ENCODE measurements at places on chromosomes 7 and 10.

GRCh38 chr7:18320971-18321567, 174.5 kb upstream of the HDAC9 start:
- no peaks in the 10 kb centered on the region for H3K27me3 ChIP-seq
- no peaks in the 10 kb centered on the region for H3K36me3 ChIP-seq
- H3K4me3 ChIP-seq = no peak overlapping the region
- no peak overlapping the region for H3K27ac ChIP-seq
- DNase-seq = peak; percentile 23
- H3K4me1 ChIP-seq = peaks cover 2% of the 10 kb centered on the region

DNA sequence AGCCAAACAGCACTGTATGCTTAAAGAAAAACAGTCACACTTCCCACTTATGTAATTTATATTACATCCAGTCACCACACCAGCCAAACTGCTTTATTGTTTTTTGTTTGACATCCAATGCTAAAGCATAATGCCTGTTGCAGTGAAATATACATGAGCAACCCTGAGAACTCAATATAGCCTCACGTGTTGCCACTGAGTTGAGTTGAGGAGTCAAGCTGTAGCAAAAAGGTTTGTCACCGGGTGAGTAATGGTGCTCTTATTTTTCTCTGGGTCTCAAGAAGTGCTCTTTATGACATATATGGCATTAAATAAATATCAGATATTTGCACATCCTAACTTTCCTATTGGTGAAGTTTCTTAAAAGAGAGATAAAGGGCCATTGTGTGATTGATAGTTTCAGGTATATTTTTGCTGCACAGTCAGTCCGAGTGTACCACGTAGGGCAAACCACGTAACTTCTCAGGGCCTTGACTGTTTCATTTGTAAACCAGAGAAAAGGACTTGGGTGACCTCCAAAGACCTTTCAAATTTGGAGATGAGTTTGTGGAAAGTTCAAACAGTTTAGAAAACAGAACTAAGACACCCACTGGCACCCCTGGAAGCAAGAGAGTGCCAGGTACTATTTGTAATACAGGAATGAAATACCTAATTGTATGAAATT, 168.5 kb downstream of the CFTR start:
- DNase-seq = no peak
- no peak overlapping the region for H3K4me3 ChIP-seq
- H3K27me3 ChIP-seq = peaks cover 3% of the 10 kb centered on the region
- H3K36me3 ChIP-seq = no peaks in the 10 kb centered on the region
- no peaks in the 10 kb centered on the region for H3K4me1 ChIP-seq
- H3K27ac ChIP-seq = no peak overlapping the region

DNA sequence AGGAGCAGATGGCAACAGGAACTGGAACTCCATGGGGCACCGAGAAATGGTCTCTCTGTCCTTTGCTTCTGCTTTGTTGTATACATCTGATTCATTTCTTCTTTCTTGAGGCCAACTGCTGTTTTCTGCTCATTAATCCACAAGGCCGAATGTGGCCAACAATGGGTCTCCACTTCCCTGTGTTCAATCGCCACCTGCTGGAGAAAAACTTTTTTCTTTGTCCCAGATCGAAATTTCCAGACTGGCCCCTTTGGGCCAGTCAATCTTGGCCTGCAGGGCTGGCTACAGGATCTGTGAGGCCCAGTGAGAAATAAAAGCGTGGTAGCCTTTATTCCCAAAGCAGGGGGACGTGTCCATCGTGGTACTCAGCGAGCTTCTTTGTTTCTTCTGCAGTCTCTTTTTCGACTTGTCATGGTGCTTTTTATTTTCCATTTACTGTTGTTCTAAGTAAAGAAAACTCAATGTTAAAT, 58.8 kb downstream of the PARP12 start:
- H3K36me3 ChIP-seq = peaks cover 2% of the 10 kb centered on the region
- peak overlapping the region; percentile 41 for H3K27ac ChIP-seq
- peak; percentile 38 for DNase-seq
- peaks cover 4% of the 10 kb centered on the region for H3K27me3 ChIP-seq

DNA sequence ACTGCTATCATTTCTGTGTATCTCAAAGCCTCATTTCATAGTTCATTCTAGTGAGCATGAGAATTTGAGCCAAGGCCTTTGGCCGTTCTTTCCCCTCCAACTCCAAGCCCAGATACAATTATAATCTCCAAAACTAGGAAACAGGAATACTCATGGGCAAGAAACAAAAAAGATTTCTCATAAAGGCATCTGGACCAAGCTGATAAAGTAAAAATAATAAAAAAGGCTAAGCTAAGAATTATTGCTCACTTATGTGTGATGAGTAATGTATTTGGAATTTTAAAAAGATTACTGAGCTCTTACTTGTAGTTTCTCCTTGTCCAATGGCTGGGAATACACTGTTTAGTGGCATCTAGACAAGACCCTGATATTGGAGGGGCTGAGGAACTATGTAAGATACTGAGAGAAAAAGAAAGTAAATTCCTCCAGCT, 196.4 kb upstream of the POM121L12 start:
- no peak overlapping the region for H3K4me3 ChIP-seq
- no peak for DNase-seq
- H3K27me3 ChIP-seq = no peaks in the 10 kb centered on the region
- H3K36me3 ChIP-seq = no peaks in the 10 kb centered on the region
- no peak overlapping the region for H3K27ac ChIP-seq
